ENCODE measurements at places on chromosomes 5 and 9.

DNA sequence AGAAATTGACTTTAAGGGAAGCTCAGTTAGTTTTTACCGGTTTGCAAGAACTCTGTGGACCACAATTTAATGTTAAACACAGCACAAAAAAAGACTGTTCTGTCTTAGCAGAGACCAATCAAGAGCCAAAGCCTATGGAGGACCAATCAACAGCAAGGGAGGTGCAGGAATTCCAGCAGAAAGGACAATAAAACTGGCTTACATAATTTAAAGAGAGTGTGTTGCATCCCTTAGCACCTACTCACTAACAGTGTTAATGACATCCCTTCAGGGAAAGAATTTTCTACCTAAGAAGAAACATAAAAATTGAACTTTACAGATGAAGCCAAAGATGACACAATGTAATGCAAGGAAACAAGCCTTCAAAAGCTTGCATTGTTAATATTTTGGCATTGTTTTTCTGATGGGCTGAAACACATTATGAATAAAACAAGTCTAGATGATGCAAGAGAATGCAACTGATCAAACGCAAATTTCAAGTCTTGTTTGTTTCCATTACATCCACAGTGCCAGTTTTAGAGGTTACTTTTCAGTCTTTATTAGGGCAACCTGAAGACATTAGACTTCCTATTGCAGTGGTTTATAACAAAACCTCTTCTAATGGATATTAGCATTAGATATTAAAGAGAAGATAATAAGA is 111.3 kb upstream of the FST start:
- DNase-seq: no peak

DNA sequence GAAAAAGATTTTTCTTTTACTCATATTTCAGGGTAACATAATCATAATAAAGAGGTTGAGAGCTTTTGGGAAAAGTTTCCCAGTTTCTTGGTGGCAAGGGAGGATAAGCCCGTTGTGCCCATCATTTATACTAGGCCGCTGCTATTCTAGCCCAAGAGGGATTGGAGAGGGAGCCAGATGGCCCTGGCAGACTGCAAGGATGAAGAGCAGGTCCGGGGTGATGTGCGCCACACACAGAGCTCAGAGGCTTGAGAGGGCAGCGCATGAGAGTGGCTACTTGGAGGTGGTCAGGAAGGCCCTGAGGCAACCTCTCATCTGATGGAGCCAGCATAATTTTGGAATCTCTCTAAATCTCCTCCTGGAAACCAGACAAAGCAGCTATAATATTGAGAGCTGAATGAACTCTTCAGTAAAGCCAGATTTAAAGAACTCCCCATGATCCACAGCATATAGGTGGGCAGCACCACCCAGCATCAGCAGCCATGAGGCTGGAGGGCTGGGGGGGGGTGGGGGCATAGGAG is 110.1 kb downstream of the MED27 start:
- no peak for DNase-seq

GRCh38 chr5:54764102-54765090 is 221.0 kb downstream of the ESM1 start:
- DNase-seq: no peak

- no peak for DNase-seq
Measured at GRCh38 chr9:133826289-133827085, 88.3 kb upstream of the SARDH start.

DNA sequence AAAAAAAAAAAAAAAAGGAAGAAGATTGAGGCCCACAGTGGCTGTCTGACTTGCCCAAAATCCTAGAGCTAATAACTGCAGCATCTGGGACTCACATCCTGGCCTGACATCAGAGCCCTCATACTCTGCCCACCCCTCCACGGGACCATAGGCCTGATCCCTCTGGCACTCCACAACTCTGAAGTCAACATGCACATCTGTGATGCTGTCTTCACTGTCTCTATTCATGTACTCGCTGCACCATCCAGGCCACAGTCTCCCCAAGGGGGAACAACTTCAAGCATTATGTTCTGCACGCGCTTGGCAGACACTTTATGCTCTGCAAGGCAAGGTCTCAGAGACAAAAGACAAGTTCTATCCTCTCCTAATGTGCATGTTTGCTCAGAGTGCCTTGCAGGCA is 158.2 kb downstream of the SPOCK1 start:
- DNase-seq: no peak

- no peak for DNase-seq
Measured at GRCh38 chr9:71793386-71794105, 25.2 kb upstream of the CEMIP2 start.
